DMS 273 treated with DMSO at 0.1 percent for 48 hours (cell line): ENCODE measurements at places on chromosomes 16 and 17.

- no peak for DNase-seq
These were observed 471.2 kb upstream of the HSBP1 start for GRCh38 chr16:83336603-83337002.

- no peak for DNase-seq
These were observed 42.1 kb downstream of the SLC6A2 start for GRCh38 chr16:55697867-55698266.

- DNase-seq = no peak
These were observed 10.0 kb upstream of the SLC4A1 start for GRCh38 chr17:44277976-44278375.

- DNase-seq = no peak
These were observed 5.1 kb downstream of the GDPD3 start for GRCh38 chr16:30108059-30108850.

GRCh38 chr17:54353789-54354525 lies 531.2 kb downstream of the KIF2B start:
- no peak for DNase-seq

DNA sequence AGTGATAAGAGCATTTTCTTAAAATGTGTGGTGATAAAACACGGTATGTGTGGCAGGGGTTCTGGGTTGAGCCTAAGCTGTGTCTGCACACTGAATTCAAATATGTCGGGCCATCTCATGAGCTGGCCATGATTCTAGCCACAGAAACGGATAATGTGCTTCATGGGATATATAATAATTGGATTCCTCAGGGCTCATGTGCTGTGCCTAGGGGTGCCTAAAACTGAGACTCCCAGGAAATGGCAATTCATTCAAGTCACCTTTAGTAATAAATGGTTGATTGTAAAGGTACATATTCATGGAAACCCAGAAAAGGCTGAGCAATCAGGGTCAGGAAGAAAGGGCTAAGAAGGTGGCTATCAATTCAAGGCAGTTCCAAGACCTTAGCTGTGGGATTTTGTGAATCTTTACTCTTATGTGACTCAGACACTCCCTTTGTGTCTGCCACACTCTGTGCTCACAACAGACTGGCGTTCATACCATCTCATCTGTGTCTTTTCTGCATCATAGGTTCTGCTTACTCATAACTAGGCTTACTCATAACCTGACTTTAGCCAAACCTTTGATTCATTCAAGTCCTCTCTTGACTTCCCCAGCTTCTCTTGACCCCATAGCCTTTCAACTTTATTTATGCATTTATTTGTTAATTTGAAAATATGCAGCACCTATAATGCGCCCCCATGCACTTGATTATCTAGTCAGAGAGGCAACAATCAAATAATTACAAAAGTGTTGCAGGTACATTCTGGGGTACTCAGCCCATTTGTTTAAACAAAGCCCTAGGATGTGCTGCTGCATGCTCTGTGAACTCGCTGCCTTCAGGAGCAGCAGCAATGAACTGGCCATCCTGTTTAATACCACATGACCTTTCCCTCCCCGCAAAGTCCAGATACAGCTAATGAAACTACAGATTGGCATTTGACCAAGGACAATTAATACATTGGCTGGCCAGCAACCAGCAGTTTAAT lies 28.4 kb upstream of the MED13 start:
- DNase-seq = no peak

GRCh38 chr17:49956780-49957179 lies 12.2 kb upstream of the DLX4 start:
- no peak for DNase-seq

- DNase-seq = no peak
These were observed 2.0 kb downstream of the ZNF319 start for GRCh38 chr16:57998486-57998885.

- DNase-seq = no peak
These were observed 1950.1 kb downstream of the TP53TG3F start for GRCh38 chr16:35409503-35409902.

DNA sequence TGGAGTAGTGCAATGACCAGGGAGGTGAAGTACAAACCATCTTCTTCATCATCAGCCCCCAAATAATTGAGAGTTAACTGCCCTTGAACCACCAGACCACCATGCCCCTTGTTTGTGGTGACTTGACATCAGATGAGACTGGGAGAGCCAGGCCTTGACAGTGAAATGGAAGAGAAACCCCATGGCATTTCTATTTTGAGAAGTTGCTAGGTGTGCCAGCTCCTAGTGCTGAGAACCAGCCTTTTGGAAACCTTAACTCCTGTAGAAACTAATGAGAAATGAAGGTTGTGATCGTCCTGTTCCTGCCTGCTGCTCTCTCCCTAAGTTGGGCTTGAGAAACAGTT lies 2.8 kb downstream of the TMEM94 start:
- DNase-seq = no peak

DNA sequence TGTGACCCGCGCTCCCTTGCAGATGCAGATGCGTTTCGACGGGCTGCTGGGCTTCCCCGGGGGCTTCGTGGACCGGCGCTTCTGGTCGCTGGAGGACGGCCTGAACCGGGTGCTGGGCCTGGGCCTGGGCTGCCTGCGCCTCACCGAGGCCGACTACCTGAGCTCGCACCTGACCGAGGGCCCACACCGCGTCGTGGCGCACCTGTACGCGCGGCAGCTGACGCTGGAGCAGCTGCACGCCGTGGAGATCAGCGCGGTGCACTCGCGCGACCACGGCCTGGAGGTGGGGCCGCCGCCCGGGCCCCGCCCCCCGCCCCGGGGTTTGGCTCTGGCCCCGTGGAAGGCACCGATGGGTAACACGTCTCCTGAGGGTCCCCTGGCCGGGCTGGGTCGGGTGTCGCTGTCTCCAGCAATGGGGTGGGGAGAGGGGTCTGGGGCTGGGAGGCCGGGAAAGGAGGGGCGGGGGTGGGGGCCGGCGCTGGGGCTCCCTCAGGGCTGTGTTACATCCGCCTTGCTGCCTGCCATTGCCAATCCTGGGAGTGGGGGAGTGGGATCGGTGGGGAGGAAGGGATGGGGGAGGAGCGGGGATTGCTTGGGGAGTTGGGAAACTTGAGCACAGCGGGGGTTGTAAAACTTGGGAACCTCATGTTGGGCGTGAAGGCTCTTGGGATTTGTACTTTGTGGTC lies 737 bp downstream of the NUDT16L1 start:
- no peak for DNase-seq

- DNase-seq = no peak
These were observed 517.0 kb downstream of the CDH13 start for GRCh38 chr16:83143788-83144187.

DNA sequence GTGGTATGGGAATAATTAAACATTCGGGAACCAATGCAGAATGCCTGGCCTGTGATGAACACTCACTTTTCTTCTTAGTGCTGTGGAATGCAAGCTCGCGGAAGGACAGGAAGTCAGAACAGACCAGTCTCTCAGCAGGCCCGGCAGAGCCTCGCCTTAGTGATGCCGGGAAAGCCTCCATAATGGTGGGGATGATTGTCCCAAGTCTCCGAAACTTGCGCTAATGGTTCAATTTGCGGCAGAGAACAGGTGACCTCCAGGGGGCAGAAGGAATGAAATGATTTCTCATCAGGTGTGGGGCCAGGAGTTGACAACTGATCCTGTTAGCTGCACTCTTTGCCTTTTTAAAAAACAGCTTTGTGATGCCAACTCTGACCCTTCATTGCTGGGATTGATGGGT lies 170.6 kb downstream of the GSG1L start:
- DNase-seq = no peak

DNA sequence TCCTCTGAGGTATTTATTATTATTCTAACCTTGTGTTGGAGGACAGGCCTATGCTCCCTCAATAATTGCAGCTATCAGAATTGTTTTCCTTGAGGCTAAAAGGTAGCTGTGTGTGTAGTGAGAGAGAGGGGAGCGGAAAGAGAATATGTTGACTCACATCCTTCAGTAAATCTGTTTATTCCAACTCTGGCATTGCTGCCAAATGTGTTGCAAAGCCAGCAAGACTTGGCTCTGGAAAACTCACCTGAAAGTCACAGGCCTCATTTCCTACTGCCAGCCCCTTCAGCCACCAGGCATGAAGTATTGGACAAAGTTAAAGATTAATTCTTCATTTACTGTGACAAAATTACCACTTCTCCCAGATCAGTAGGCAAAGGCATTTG lies 9.6 kb downstream of the CA10 start:
- DNase-seq = no peak

GRCh38 chr17:76716146-76716838 lies 5.5 kb upstream of the MXRA7 start:
- no peak for DNase-seq

- DNase-seq = no peak
These were observed 11.2 kb downstream of the CA4 start for GRCh38 chr17:60160829-60161501.

DNA sequence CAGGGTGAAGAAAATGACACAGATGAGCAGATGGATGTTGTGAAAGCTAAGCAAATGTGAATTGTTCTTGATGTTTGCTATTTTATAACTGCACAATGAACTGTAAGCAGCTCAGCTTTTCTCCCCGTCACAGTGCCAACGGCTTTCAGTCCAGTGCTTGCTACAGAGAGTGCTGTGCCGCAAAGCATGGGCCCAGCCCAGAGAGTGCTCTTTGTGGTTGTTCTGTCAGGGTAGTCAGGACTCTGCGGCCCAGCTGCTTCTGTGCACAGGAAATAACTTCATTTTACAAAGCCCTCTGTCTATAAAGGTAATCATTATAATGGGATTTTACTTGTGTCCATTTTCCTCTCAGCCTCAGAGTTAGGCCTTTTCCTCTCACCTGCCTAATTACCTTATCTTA lies 39.1 kb downstream of the CDRT15 start:
- no peak for DNase-seq

GRCh38 chr17:31511195-31511578 lies 119.7 kb downstream of the RAB11FIP4 start:
- no peak for DNase-seq

- DNase-seq = no peak
These were observed 21.1 kb upstream of the RPH3AL start for GRCh38 chr17:373613-374230.

DNA sequence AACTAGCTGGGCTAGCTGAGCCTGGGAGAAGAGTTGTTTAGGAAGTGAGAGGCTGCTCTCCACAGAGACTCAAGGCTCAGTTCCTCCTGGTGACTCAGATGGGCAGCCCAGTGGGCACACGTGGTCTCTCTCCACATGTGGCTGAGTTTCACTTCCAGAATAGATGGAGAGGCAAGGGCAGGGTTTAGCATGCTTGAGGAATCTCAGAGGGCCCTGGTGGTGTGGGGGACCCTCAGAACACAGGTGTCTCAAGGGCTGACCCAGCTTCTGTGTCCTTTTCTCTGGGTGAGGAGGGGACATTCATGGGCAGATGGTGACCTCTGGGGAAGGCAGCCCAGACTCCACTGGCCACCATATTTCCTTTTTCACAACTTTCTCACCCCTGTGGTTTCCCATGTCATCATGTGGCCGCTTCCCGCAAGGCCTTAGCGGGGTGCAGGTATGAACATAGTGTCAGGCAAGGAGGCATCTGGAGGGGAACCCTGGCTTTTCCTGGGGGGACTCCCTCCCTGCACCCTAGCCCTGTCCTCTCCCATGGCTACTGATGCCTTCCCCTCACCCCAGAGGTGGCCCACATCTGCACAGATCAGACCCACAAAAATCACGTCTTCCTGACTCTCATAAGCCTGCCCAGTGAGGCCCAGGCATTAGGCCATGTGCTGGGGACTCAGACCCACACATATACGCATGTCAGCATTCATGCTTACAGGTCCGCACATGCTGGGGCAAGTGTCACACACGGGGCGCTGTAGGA lies 3.3 kb downstream of the GRN start:
- no peak for DNase-seq

GRCh38 chr17:57323391-57323790 lies 67.1 kb downstream of the MSI2 start:
- DNase-seq = no peak

- DNase-seq = no peak
These were observed 12.3 kb downstream of the CES4A start for GRCh38 chr16:67000384-67001351.

GRCh38 chr17:46854948-46855347 lies 3.6 kb downstream of the WNT9B start:
- DNase-seq = no peak

GRCh38 chr16:2223942-2224486 lies 623 bp downstream of the E4F1 start:
- DNase-seq = no peak

DNA sequence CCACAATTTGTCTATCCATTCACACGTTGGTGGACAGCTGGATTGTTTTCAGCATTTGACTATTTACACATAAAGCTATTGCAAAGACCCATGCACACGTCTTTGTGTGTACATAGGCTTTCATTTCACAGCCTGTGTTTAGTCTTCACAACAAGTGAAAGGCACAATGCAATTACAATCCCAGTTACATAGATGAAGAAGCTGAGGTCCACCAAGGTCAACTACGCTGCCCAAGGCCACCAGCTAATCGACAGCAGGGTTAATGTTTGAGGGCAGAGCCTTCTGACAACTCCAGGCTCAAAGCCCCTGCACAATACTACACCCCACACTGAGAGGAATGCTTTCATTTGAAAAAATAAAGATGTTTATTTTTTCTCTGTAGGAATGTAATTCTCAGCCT lies 93.6 kb upstream of the CDH13 start:
- DNase-seq = no peak

- DNase-seq = no peak
These were observed 65.8 kb upstream of the GNG13 start for GRCh38 chr16:866252-866896.

GRCh38 chr16:56252835-56253234 lies 61.5 kb downstream of the GNAO1 start:
- DNase-seq = no peak

DNA sequence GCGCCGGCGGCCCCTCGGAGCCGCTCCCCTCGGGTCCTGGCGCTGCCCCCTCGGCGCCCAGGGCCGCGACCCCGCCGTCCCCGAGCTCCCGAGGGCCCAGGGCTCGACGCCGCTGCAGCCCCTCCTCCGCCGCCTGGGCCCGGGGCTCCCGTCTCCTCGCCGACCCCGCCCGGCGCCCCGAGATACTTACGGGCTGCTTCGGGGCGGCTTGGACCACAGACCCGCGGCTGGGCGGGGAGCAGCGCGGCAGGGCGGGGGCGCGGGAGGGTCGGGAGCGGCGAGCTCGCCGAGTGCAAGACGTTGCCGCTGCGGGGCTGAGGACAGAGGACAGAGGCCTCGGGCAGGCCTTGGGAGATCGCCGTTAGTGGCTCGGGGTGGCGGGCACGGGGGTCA lies 290 bp downstream of the TOB1 start:
- DNase-seq = no peak

DNA sequence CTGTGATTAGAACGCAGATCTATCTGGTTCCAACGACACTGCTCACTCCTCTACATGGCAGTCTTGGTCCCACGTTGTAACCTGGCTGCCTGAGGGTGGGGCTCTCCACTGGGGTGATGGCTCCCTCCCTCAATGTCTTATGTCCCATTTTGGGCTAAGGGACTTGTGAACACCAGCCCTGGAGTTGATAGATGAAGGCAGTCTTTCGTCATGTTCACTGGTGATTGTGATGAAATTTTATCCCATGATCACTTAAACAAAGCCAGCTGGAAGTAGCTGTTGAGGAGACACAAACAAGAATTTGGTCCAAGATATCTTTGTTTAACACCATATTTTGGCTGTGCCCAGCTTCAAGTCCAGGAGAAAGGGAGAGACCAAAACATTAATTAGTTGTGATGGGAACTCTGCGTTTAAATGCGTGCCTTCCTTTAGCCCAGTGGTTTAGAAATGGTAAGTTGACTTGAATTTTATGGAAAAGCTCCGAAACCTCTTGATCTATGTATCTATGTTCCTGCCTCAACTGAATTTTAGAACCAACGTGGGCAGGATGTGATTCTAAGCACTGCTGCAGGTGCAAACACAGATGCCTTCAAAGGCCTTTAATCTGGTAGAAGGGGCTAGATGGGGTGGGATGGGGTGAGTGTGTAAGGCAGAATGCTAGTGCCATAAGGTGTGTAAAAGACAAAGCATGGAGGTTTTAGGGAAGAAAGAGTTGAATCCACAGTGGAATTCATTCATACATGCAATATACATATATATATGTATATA lies 186.8 kb upstream of the IRX3 start:
- no peak for DNase-seq
